ENCODE measurements at places on chromosomes 5 and 9. TPM values are rescaled to one million over a fixed set of nuclear protein-coding genes. Genes with fewer than 3 reads are reported as not detected.

CDH12 gene
- total RNA-seq, result not detected

DNA sequence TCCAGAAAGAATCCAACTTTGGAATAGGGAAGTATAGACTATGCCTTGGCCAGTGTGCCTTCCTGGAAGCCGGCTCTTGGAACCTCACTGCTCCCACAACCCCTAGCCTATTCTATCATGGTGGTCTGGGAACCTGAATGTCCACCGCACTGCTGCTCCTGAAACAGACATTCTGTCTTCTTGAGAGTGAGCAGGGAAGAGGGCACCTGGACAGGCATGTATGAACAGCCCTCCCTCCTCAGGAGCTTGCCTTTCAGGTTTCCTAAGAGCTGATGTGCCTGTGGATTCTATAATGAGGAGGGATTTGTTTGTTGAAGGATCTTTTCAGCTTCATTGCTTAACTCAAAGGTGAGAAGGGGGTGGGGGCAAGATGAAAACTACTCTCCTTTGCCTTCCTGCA lies 55.1 kb upstream of the XPA start:
- no peak for DNase-seq

IFNA2 gene
- total RNA-seq, result not detected

DNA sequence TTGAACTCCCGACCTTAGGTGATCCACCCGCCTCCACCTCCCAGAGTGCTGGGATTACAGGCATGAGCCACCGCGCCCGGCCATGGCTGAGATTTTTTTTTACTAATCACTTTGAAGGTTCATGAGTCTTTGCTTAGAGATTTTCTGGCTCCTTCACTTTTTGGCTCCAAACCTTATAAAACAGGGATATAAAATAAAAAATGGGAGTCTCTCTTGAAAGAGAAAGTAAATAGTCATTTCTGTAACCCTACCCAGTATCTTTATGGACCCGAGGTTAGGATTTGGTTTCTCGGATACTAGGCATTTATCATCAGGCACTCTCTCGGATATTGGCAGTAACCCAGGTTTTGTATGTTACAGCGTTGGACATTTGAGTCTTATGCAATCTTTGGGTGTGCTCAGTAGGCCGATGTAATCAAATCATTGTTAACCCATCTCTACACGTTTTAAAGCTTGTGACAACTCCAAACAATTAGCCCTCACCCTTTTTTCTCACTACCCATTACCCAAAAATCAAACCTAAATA lies 25.3 kb downstream of the STXBP1 start:
- DNase-seq, result no peak

GRCh38 chr5:2158109-2158508 lies 275.4 kb upstream of the IRX4 start:
- DNase-seq, result no peak

DNA sequence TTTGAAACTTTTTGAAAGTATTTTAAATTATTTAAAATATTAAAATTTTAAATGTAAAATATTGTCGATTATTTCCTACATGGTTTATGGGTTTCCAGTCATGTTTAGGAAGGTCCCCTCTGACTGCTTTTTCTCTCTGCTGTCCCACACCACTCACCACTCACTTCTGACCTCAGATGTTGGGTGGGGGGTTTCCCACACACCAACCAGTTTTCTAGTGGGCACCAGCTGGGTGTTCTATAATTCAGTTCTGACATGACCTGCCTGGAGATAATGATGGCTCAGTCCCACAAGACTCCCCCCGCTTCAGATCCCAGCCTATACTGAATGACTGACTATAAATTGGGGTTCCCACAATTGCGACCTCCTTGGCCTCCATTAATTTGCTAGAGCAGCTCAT lies 310.4 kb downstream of the GADD45G start:
- no peak for DNase-seq

- no peak for DNase-seq
Observed at GRCh38 chr5:79562351-79563246, 48.7 kb upstream of the HOMER1 start.

GRCh38 chr5:16570121-16570815 lies 46.5 kb downstream of the RETREG1 start:
- DNase-seq, result no peak

COL23A1 gene
- total RNA-seq, result not detected

DNA sequence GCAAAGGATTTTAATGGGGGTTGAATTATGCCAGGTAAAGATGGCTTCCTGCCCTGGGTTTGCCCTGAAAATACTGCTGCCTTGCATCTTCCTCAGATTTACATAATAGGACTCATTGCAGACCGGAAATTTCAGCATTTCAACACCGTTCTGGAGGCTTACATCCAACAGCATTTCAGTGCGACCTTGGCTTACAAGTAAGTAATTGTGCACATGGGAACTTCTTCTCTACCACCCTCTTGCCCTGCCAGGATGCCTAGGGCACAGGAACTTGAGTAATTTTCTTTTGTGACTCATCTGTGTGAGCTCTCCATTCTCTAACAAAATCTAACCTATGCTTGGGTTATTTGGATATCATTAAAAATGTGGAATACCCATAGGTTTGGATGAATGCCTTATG lies 80.2 kb downstream of the DOCK2 start:
- no peak for DNase-seq

- no peak for DNase-seq
Observed at GRCh38 chr5:137636099-137636498, 99.8 kb downstream of the KLHL3 start.

SLC34A1 gene
- total RNA-seq, result not detected

DNA sequence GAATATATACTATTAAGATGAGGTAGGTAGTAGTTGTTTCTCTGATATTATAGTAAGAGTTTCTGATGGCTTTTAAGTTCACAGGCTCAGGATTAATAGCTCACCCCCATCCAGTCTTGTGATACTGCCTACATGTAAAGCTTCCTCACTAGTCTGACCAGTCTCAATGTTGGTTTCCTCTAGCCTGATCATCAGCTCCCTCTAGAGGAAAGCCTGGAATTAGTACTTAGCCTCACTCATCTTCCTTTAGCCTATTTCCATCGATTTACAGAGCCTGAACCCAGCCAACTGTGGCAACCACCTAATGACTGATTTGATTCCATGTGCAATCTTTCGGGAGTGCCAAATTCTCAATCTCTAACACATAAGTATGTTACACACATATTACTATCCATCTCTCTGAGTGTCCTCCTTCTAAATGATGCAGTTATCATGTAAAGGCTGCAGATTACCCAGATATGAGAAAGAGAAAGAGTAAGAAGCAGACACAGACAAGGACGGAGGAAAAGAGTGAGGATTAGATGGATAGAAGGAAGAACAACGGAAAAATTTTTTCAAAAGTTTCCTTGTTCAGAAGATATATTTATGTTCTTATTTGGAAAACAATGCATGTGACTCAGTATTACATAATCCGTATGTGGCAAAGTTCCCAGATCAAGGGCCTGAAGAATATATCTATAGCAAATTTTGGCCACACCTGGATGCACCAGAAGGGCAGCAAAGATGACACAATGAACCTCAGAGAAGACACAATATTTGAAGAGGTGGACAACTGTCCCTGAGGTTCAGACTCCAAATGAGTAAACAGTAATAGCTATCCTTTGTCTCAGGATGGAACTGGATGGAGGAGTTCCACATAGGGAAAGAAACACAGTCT lies 333.7 kb downstream of the ELAVL2 start:
- peak; percentile 71 for DNase-seq

- peak; percentile 29 for DNase-seq
Observed at GRCh38 chr5:115415143-115415491, 118.7 kb upstream of the CCDC112 start.

DNA sequence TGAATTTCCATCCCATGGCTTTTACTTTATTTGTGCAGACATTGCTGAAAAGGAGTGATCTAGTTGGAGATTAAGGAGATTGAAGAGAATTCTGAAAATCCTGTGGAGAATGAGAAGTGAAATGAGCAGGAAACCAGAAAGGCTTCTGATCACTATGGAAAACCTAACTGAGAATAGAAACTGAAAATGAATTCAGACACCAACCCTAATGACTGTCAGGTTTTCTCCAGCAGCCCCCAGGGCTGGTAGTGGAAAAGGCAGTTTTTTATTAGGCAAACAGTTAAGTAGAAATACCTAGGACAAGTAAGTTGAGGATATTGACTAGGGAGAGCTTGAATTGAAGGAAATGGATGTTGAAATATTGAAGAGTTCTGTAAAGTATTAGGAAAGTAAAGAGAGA lies 14.7 kb upstream of the ARRDC3 start:
- DNase-seq, result no peak

DNA sequence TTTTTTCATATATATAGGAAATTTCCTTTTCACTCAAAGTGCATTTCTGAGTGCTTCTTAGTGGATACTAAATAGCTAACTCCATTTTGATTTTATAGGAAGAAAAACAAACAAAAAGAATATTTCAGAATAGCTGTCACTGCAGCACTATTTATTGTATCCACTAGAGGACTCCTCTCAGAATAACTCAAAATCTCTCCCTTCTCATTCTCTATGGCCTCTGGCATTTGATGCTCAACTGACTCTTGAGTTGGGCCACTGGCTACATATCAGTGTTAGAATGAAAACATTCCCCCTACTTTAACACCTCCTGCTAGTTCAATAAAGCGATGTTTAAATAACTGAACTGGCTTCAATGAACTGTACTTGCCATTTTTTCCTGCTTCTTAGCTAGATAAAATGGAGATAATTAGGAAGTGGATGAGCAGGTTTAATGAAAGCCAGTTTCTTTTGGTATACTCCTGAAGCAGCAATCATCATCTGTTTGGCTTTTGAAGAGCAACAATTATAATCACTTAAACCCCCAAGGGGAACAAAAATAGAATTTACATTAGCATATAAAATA lies 16.6 kb upstream of the ELAVL2 start:
- no peak for DNase-seq

DNA sequence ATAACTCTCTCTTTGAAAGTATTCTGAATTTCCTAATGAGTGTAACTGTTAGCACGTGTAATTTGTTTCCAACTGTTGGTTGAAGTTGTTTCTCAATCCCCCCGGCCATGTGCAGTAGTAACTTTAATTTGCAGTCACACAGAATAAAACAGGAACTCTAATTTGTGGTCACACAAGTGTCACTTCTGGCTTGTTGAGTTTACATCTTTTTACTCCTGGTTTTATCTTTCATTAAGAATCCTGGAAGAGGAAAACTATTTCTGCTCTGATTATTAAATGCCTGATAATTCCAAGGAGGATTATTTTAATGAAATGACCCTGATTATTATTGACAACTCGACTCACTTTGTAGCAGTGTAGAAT lies 1.2 kb downstream of the SCAMP1 start:
- DNase-seq, result no peak

RGS7BP gene
- 1.4 TPM for total RNA-seq

DNA sequence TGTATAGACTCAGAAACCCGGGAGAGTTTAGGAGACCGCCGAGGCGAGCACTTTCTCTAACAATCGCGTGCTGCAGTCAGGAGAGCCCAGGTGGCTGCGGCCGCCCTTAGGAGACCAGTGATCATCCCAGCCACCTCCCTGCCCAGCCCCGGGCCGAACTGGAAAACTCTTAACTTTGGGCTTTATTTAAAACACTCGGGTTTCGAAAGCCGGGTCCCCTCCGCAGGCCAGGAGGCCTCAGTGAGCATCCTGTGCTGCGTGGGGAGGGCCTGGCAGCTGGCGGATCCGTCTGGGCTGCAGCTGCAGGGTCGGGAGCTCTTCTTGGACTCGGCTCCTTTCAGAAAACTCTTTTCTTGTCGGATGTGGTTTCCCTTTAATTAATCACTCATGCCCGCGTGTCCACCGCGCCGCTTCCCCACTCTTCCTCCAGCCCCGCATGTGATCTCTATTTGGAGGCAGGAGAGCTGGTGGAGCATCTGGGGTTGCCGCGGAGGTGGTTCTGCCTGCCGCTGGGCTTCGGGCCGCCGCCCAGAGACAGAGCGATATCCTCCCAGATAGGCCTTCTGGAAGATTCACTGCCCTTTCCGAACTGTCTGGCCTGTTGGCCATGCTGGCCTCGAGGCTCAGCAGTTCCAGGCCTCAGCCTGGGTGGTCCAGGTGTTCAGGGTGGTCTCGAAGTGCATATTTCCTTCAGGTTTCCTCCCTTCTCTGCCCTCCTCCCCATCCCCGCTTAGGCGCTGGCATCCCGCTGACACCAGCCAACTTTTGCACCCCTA lies 59.5 kb downstream of the TMEM174 start:
- peak; percentile 64 for DNase-seq

DNA sequence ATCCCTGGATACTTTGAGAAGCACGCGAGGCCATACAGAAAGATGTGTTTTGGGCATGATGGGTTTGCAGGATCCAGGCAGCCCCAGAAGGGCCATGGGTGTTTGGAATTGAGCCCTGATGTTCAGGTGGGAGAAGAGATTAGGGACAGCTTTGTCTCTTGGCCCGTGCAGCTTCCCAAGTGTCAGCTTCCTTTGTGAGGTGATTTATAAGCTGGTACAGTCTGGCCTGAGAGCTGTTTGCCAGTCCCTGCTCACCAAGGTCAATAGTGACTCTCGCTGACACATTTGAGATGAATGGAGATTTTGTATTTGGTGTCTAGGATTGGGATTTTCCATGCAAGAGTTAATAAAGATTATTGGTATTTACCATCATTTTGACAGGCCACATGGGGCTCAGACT lies 165.9 kb downstream of the ICE1 start:
- DNase-seq, result no peak

GRCh38 chr5:31995714-31996113 lies 178.4 kb downstream of the GOLPH3 start:
- no peak for DNase-seq

EIF4E1B gene
- 0.68 TPM for total RNA-seq

GRCh38 chr9:13165956-13166355 lies 113.5 kb downstream of the MPDZ start:
- DNase-seq, result no peak

CARTPT gene
- total RNA-seq, result not detected

- DNase-seq, result no peak
Observed at GRCh38 chr9:37675661-37676060, 24.9 kb downstream of the FRMPD1 start.

- peak; percentile 91 for DNase-seq
Observed at GRCh38 chr5:39424736-39425637, at the start of gene DAB2. Gene DAB2 (minus strand): TSS chr5:39424980. CDS start chr5:39394320, 30,660 bp downstream.

FRMD3 gene
- total RNA-seq, result 1.8 TPM

DNA sequence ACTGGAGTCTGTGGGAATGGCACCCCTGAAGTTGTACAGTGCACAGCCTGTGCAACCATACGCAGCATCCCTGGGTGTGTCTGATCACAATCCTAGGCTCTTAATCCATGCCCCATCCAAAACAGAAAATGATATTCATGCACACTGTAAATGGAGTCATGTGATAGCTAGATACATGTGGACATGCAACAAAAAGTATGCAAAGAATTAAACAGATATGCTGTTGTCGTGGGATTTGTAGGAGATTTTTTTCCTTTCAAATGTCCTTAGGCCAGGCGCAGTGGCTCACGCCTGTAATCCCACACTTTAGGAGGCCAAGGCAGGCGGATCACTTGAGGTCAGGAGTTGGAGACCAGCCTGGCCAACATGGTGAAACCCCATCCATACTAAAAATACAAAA lies 36.1 kb downstream of the PRRX2 start:
- no peak for DNase-seq

IL9 gene
- total RNA-seq, result not detected

CTNND2 gene
- 13.9 TPM for total RNA-seq

GRCh38 chr5:97986069-97986468 lies 787.4 kb upstream of the RGMB start:
- DNase-seq, result peak; percentile 27
